ENCODE measurements at places on chromosomes 3 and 15.

DNA sequence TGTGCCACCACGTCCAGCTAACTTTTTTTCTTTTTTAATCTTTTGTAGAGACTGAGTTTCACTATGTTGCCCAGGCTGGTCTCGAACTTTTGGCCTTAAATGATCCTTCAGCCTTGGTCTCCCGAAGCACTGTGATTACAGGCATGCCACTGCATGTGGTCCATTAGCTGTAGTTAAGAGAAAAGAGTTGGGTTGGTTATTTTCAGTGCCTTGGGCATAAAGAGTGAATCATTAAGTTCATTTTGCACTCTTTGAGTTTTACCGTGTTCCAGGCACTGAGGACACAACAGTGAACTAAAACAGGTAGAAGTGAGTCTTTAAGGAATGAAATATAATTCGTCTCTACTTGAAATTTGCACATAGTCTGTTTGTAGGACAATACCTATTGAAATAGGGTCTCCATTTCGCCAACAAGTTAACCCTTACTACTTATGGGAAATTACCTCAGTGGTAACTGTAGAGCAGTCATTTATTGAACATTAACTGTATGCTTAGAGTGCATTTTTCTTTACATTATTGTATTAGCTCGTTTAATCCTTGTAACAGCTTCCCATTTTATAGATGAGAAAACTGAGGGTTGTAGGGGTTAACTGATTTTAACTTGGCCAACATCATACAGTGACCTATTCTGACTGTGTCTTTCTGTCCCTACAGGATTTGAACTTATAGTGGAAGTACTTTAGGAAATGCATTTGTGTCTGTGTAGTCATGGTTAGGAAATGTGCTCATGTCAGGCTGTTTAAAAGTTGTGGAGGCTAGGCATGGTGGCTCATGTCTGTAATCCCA, 22.7 kb upstream of the TRAK1 start:
- DNase-seq = no peak

GRCh38 chr3:53996141-53996874, 104.6 kb upstream of the SELENOK start:
- no peak for DNase-seq

DNA sequence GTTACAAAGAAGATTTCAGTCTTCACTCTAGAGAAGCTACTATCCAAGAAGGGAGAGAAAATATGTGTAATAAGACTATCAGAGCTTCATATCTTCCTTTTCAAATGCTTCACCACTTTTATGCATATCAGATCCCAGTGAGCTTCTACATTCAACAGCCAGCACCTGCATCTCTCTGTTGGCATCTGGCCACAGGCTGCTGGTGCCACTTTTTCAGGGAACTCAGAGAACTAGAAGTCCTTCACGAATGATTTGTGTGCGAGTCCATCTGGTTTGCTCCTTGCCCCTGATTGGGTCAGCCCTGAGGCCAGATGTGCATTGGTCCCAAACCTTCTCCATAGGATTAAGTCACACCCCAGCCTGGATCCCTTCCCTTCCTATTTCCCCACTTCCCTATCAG, 22.1 kb downstream of the SNTN start:
- DNase-seq = no peak

DNA sequence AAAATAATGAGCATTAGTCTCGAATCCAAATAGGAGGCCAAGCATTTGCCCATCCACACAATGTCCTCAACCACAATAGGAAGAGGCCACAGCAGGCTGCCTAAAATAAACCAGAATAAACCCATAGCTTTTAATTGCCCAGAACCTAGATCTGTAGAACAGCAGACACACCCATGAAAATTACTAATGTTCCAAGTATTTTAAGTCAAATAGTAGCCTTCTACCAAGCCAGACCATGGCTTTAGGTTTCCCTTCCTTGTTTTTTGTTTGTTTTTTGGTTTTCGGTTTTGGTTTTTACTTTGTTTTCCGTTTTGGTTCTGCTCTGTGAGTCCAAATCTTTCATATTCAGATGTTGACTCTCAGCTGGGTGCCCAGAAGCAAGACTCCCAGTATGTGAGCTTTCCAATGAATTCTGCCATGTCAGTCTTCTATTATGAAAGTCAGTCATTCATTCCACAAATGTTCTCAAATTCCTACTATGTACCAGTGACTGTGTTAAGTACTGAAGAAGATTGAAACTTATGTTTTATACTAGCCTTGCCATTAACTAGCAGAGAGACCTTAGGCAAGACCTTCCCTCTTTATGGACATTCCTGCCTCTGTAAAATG, 57.8 kb upstream of the BOC start:
- DNase-seq = no peak

- DNase-seq = no peak
Observed at GRCh38 chr3:184553385-184553784, 8.2 kb upstream of the EPHB3 start.

GRCh38 chr15:39361497-39361896, 219.4 kb upstream of the THBS1 start:
- no peak for DNase-seq

GRCh38 chr15:74529921-74530320, 11.1 kb upstream of the ARID3B start:
- no peak for DNase-seq

GRCh38 chr3:126911162-126912026, 71.5 kb upstream of the PLXNA1 start:
- DNase-seq = peak; percentile 10

DNA sequence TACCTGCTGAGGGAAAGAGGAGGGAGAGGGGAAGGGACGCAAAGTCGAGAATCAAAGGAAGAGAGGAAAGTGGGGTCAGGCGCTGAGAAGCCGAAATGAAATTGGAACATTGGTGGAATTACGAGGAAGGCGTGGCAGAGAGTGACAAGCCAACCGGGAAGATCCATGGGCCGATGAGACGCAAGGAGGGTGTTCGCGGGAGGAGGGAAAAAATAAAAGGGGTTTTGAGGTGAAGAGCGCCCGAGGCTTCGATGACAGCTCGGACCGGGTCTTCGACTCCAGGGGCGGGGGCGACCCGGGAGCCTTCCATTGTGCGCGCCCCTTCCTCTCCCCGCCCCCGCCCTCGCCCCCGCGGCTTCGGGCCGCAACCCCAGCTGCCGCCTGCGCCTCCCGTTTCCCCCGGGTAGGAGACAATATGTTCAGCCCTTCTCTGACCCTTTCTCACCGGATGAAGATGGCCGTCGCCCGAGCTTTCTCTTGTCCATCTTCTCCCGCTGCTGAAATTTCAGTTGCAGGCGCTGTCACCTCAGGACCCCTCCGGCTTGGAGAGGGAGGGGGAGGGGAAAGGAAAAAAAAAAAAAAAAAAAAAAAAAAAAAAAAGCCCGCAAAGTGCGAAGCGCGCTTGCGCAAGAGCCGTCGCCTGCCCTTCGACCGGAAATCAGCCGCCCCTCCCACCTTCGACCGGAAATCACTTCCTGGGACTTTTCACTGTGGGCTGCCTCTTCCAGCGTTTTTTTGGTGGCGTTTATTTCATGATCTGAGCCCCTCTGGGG, at the start of gene SENP7:
TSS of gene SENP7 (minus strand) at position 567 of the 773 bp plus-strand sequence. CDS start at position 485, 82 bp downstream.
- DNase-seq = peak; percentile 70

GRCh38 chr15:53437985-53438841, 321.2 kb downstream of the WDR72 start:
- no peak for DNase-seq

GRCh38 chr3:21328711-21329390, 422.2 kb downstream of the ZNF385D start:
- DNase-seq = no peak

GRCh38 chr3:195666-196065, 897 bp upstream of the CHL1 start:
- DNase-seq = no peak

DNA sequence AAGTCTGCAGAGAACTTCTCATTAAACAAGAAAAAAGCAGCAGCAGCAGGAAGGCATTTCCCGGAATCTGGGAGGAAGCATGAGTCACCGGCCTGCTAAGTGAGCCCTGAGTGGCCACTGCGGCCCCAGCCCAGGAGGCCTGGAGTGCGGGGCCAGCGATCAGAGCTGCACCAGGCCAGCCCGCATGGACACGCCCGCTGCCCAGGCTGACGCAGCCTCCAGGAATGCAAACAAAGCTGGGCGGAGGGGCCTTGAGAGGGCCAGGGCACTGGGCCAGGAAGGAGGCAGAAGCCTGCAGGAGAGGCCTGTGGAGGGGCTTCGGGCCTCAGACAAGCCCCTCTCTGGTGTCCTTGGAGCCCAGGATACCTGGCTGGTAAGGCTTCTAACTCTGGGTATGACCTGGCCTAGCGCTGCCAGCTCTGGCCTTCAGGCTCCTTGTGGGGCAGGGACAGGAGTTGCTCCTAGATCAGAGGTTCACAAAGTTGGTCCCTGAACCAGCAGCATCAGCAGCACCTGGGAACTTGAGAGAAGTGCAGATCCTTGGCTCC, 101.2 kb downstream of the SMAD6 start:
- DNase-seq = no peak

DNA sequence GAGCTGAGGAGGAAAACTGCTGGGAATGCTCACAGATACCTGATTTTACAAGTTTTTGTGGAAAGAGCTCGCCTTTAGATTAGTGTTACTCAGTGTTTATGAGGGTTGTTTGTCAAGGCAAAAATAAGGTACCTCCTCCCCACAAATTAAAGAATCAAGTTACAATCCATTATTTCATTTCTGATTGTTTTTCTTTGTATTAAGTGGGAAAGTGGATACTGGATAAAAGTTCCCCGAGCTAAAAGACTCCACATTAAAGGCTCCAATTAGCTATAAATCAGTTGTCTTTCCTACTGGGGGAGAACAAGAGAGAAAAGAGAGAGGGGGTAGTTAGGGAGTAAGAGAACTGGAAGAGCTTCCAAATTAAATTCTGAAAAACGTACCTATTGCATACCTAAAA, 1.9 kb downstream of the ALDH1A2 start:
- no peak for DNase-seq

DNA sequence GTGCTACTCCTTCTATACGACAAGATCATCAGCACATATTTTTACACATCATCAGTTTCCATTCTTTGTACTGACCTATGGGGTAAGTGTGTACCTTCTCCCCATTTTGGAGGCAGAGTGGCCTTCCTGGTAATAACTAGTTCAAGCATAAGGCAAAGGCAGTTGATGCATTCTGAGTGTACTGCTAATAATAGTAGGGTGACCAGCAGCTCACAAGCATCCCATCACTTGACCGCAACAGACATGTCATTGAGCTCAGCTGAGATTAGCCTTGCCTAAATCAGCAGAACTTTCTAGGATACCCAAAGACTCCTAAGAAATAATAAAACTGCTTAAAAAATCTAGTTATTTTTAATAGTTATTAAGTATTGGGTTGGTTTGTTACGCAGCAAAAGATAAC, 329.8 kb upstream of the FRG2C start:
- DNase-seq = no peak

Data from stimulated activated CD4-positive, alpha-beta T cell treated with anti-CD3 and anti-CD28 coated beads, Interleukin-12 subunit alpha, Interleukin-12 subunit beta, amount 100 ng/mL, for 4 hours (primary cell).